ENCODE measurements at places on chromosomes 5 and 9.

GRCh38 chr5:20678386-20678785 lies 690.4 kb upstream of the CDH18 start:
- no peak for DNase-seq

DNA sequence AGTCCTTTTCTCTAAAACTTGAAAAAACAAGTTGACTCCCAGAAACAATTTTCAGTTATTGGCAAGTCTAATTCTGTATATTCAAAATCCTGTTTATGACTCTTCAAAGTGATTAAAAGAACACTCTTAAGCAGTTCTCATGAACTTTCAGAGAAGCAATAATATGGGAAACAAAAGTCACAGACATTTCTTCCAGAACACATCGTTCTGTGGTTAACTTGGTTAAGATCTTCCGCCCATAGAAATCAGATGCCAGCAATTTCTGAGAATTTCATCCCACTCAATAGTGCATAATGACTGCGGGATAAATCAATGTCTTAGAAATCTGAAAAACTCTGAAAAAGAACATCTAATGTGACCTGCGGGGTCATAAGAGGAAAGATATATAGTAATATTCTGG lies 300.5 kb downstream of the COX7C start:
- DNase-seq: no peak

- peak; percentile 23 for DNase-seq
Observed at GRCh38 chr9:112169368-112169767, 5.7 kb downstream of the SUSD1 start.

GRCh38 chr9:120080849-120081248 lies 499.1 kb downstream of the CDK5RAP2 start:
- no peak for DNase-seq

DNA sequence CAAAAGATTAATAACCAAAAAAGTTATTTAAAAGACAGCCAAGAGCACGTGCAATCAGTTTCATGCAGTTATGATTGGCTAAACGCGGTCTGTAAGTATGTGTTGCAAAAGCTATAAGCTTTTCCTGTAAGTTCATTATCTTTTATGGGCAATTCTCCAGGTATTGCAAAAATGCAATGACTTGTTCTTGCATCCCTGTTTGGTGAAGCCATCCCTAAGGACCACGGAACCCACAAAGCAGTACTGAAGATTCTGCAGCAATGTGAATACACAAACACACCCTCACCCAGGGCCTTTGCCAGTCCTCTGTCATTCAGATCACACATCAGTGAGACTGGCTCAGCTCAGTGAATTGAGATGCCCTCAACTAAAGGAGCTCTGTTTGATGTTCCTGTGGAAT lies 11.4 kb downstream of the GCNT4 start:
- no peak for DNase-seq

GRCh38 chr5:19235101-19235584 lies 752.9 kb downstream of the CDH18 start:
- DNase-seq: no peak

DNA sequence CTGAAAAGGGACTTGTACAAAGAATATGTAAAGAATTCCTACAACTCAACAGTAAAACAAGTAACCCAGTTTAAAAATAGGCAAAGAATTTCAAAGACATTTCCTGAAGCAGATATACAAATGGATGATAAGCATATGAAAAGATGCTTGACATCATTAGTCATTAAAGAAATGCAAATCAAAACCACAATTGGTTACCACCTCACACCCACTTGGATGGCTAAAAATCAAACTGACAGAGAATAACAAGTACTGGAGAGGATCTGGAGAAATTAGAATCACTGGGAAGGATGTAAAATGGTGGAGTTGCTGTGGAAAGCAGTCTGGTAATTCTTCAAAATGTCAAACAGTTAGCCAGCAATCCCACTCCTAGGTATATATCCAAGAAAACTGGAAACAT lies 12.5 kb upstream of the FOXE1 start:
- DNase-seq: no peak

DNA sequence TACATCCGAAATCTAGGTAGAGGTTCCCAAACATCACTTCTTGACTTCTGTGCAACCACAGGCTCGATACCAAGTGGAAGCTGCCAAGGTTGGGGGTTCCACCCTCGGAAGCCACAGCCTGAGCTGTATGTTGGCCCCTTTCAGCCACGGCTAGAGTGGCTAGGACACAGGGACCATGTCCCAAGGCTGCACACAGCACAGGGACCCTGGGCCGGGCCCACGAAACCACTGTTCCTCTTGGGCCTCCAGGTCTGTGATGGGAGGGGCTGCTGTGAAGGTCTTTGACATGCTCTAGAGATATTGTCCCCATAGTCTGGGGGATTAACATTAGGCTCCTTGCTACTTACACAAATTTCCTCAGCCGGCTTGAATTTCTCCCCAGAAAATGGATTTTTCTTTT lies 460.6 kb downstream of the ISL1 start:
- no peak for DNase-seq

DNA sequence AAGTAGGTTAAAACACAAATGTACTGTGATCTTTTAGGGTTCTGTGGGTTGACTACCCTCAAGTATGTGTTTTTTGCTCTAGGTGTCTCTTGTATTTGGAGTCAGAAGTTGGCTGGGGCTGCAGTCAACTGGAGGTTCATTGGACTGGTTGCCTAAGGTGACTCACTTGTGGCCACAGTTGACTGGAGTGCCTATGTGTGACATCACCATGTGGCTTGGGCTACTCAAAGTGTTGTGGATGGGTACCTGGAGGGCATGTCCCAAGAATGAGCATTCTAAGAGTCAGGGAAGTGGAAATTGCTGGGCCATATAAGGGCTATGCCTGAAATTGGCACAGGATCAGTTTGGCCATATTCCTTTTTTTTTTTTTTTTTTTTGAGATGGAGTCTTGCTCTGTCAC lies 27.4 kb downstream of the SNX30 start:
- peak; percentile 26 for DNase-seq

GRCh38 chr9:91117959-91118703 lies 243.6 kb downstream of the AUH start:
- peak; percentile 38 for DNase-seq

- no peak for DNase-seq
Observed at GRCh38 chr5:7622498-7622897, 226.6 kb downstream of the ADCY2 start.

GRCh38 chr5:179536676-179537075 lies 13.7 kb upstream of the RUFY1 start:
- DNase-seq: no peak

GRCh38 chr5:57508211-57508610 lies 25.6 kb upstream of the ACTBL2 start:
- DNase-seq: no peak

DNA sequence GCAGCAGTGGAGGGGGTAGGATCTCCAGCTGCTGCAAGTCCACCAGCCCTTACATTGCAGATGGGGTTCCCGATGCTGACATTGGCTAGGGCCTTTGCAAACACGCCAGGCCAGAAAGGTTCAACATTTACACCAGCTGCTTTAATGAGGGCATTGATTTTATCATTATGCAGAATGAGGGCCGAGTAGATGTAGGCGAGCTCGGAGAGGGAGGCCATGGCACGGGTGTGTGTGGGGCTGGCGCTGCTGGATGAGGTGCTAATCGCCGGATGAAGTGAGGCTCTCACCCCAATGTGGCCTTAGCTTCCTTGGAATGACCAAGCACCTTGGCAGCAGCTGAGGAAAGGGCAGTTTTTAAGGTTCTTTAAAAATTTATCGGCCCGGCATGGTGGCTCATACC lies 27.4 kb downstream of the PHAX start:
- no peak for DNase-seq

- DNase-seq: peak; percentile 47
Observed at GRCh38 chr9:3809724-3810123, 283.9 kb upstream of the RFX3 start.

DNA sequence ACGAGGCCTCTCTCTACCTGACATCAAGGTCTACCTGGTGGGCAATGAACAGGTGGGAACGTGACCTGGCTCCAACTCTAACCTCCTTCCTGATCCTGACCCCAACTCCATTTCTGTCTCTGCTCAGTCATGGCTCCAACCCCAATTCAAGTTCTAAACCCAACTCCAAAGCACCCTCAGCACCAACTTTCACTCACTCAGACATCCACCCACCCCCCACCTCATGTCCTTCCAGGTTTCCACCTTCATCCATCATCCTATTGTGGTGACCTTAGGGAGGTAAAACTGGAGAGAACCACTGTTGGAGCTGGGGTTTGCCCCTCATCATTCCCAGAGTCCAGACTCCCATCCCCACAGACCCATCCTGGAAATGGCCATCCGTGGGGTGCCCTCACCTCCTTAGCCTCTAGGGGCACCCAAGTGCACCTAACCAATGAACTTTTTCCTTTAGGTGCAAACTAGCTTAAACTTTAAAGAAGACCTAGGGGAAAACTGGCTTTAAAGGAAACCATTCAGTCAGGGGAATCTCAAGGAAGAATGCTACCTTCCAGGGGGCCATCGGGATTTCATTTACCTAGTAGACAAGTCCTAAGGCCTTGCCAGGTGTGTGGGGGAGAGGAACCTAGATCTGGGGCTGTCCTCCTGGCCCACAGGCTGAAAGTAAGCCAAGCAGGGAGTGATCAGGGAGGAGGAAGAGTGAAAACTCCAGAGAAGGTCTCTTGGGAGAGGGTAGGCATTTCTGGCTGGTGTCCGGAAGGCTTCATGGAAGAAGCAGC lies 11.3 kb downstream of the RGS14 start:
- no peak for DNase-seq

DNA sequence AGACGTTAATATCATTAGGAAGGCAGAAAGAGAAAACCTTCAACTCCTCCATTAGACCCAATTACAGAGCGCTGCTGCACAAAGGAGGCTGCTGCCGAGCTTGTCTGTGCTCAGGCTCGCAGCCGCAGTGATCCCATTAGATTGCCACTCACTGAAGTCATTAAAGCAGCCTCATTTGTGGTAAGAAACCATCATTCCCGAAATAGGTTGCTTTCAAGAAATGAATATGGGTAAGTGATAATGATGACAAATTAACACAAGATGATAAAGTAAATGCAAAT lies 137.2 kb downstream of the CAVIN4 start:
- no peak for DNase-seq

DNA sequence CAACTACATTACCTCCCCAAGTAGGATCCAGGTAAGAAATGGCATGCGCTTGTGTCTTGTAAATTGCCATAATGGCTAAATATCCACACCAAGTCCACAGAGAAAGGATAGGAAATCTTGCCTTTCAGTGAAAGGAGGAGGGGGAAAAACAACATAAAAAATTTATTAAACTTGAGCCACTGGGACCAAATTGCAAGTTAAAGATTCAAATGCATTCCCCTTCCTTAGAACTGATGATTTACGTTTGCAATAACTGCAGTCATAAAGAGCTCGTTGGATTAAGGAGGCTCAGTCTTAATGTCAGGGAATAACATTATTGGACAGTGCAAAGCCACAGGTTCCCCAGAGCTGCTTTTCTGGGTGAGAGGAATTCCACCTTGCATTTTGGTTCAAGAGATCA lies 92.6 kb upstream of the SARDH start:
- DNase-seq: no peak

DNA sequence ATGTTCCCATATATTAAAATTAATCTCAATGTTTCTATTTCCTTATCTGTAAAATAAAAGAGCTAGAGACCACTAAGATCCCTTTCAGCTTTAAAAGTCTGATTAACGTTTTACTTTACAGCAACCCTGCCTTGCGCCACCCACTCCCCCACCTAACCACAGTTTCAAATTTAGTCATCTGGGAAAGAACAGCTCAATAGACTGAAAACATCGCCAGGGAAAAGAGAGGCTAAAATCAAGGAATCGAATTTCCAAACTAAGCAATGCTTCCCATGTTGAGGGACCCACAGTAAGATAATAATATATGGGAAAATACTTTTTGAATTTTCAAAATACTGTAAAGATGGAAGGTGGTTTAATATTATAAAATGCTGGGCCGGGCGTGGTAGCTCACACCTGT lies 6.6 kb downstream of the SAXO1 start:
- no peak for DNase-seq

DNA sequence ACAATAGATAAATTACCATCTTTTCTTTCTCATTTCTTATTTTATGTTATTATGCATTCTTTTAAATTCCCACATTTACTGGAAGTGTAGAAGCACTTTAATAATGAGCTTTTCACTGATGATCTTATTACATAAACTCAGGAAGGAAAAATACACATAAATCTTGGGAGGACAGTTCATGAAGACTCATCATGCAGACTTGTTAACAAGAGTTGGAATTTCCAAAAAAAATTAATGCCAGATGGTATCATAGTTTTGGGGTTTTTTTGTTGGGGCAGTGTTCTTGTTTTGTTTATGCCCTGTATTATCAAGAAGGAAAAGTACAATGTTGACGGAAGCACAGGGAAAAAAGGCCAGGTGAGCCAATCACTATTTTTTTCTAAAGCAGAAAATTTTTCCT lies 35.1 kb downstream of the CEMIP2 start:
- no peak for DNase-seq

DNA sequence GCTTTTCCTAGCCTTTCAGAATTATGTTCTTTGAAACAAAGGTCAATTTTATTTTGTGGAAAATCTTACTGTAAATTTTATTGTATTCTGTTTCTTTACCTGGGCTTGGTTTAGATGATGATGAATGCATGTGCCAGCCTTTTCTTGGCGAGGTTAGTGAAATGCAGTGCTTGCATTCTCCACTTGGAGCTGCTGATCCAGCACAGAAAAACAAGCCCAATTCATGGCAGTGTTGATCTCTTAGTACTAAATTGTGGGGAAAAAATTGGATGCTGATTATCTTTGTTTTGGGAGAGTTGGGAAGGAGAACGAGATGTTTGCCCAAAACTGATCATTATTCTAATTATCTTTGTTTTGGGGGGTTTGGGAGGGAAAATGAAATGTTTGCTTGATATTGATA lies 3.7 kb downstream of the HABP4 start:
- peak; percentile 25 for DNase-seq

GRCh38 chr9:76921165-76921564 lies 15.3 kb upstream of the PRUNE2 start:
- no peak for DNase-seq

GRCh38 chr5:31119938-31120641 lies 73.4 kb upstream of the CDH6 start:
- no peak for DNase-seq

- DNase-seq: no peak
Observed at GRCh38 chr5:32109236-32109635, 64.9 kb downstream of the GOLPH3 start.

GRCh38 chr9:33166231-33167083 lies 679 bp downstream of the B4GALT1 start:
- DNase-seq: no peak

DNA sequence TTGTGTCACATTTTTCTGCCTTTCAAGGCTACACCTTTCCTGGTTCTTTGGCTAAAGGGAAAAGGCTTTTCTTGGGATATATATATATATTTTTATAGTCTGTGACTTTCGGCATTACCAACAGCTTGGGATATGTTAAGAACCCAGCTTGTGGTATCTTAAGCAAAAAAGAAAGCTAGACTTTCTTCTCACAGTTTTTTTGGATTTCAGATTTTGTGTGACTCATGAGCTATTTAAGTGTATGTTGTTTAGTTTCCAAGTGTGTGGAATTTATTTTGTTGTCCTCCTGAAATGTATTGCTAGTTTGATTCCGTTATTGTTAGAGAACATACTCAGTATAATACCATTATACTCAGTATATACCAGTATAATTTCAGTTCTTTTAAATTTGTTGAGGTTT lies 64.8 kb downstream of the ERCC6L2 start:
- DNase-seq: no peak

Data from SW480 (cell line).